Activated CD4-positive, alpha-beta T cell treated with anti-CD3 and anti-CD28 coated beads, Interleukin-2, amount 10 ng/mL, durations not matched to agents 7 days and 5 days (primary cell): ENCODE measurements at places on chromosomes 6 and 20. TPM values are rescaled to one million over a fixed set of nuclear protein-coding genes. Genes with fewer than 3 reads are reported as not detected.
A peak's percentile ranks its signal among the peaks of the same experiment; 100 is the strongest.

The UQCC2 gene
- total RNA-seq, result 77.6 TPM

The NEURL2 gene
- 2.6 TPM for total RNA-seq

The SLA2 gene
- 87.3 TPM for total RNA-seq

The TRIM40 gene
- not detected for total RNA-seq

The MED20 gene
- 22.7 TPM for total RNA-seq

DNA sequence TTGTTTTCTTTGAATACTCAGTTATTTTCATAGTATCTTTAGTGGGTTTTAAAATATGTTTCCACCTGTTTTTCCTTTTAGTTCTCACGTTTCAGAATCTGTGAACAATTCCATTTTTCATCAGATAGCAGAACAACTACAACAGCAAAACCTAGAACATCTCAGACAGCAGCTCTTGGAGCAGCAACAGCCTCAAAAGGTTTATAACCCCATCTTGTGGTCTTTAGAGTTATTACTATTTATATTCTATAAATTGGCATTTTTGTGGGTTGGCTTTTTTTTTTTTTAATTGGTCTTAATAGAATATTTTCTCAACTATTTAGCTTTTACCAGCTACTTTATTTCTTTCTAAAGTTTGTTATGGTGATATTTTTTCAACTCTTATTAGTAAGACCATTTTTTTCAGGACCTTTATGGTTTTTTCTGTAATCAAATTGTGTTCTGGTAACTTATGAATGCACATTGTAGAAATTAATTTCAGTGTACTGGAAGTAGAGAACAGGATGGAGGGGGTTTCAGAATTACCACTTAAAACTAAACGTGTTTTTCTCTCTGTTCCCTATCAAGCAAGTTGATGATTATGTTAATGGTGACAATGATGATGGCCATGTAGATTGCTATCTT lies 72.2 kb downstream of the SCAF8 start:
- no peak for DNase-seq
- no peaks in the 10 kb centered on the region for H3K4me1 ChIP-seq
- H3K4me3 ChIP-seq, result no peak overlapping the region
- H3K36me3 ChIP-seq, result peaks cover 34% of the 10 kb centered on the region
- H3K27ac ChIP-seq, result no peak overlapping the region
- H3K27me3 ChIP-seq, result no peaks in the 10 kb centered on the region

GRCh38 chr20:37262505-37262904 lies 891 bp upstream of the GHRH start:
- H3K4me1 ChIP-seq, result peaks cover 3% of the 10 kb centered on the region
- no peak for DNase-seq
- no peaks in the 10 kb centered on the region for H3K36me3 ChIP-seq

DNA sequence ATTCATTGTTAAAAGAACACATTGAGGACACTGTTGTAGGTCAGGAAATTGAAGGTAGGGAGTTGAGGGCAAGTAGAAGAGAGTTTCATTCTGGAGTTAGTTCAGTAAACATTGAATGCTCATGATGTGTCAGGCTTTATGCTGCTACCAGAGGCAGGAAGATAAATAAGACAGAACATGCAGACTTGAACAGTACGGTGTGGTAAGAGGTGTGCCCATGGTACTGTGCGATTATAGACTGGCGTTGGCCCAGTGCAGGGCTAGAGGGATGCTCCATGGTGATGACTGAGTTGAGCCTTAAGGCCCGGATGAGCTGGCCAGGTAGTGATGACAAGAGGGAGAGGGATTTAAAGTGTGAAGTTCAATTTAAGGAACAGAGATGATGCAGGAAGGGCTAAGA lies 50.8 kb downstream of the CARMIL1 start:
- H3K27me3 ChIP-seq, result no peaks in the 10 kb centered on the region
- no peak for DNase-seq
- H3K27ac ChIP-seq, result no peak overlapping the region
- no peak overlapping the region for H3K4me3 ChIP-seq
- H3K4me1 ChIP-seq, result no peaks in the 10 kb centered on the region

DNA sequence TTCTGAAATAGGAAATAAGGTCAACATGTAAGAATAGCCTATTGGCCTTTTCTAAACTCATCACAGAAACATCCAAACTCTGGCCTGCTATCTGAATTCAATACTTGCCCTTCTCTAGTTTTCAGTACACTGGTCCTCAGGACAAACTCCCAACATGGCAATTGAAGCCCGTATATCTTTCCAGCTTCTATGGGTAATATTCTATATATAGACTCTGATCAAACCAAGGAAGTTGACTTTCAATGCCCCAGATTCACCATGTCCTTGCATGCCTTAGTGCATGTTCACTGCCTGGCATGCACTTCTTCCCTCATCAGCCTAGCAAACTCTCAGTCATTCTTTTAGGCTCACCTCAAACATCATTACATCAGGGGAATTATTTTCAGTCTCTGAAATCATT lies 73.2 kb downstream of the RSPO3 start:
- no peaks in the 10 kb centered on the region for H3K4me1 ChIP-seq
- H3K27ac ChIP-seq, result no peak overlapping the region
- peaks cover 2% of the 10 kb centered on the region for H3K27me3 ChIP-seq
- H3K36me3 ChIP-seq, result no peaks in the 10 kb centered on the region
- H3K4me3 ChIP-seq, result no peak overlapping the region

DNA sequence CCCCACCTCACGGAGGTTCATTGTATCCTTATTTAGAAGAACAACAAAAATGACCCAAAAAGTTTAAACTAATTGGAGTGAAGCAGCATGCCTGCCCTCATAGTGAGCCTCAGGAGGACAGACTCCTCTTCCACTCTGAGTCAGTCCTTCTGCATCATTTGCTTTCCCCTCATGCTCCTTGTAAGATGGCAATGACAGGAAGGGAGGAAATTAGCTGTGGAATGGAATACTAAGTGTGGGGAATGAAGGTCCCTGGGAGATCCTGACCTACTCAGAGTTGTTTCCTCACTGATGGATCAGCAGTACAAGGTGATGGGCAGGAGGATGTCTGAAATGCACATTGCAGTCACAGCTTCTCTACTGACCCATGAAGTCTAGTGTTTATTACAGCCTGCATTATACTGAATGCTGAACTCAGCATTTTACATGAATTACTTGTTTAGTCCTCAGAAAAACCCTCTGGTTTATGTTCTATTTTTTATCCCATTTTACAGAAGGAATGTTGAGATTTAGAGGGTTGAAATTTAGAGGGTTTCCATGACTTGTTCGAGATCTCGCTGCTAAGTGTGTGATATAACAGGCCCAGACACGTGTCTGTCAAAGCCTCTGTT lies 212.0 kb upstream of the PCSK2 start:
- H3K27me3 ChIP-seq, result no peaks in the 10 kb centered on the region
- no peak overlapping the region for H3K27ac ChIP-seq
- H3K36me3 ChIP-seq, result no peaks in the 10 kb centered on the region

DNA sequence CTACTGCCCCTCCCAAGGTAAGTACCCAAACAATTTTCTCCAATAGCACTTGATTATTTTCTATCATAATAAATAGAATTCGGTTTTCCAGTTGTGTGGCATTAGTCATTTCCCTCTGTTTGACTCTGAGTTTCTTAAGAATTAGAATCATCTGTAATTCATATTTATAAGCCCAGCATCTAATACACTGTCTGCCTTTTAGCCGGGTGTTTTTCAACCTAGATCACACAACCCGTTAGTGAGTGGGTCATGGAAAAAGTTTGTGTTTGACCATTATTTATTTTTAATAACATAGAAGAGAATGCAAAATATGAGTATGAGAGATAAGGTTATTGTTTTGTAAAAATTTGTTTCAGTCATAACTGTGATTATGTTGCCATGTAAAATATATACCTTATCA lies 701.6 kb downstream of the RFPL4B start:
- H3K4me1 ChIP-seq, result no peaks in the 10 kb centered on the region
- H3K27me3 ChIP-seq, result no peaks in the 10 kb centered on the region
- H3K27ac ChIP-seq, result no peak overlapping the region
- H3K36me3 ChIP-seq, result no peaks in the 10 kb centered on the region
- no peak for DNase-seq

GRCh38 chr6:113570161-113570560 lies 287.0 kb upstream of the MARCKS start:
- no peak overlapping the region for H3K4me3 ChIP-seq
- H3K27me3 ChIP-seq, result no peaks in the 10 kb centered on the region

DNA sequence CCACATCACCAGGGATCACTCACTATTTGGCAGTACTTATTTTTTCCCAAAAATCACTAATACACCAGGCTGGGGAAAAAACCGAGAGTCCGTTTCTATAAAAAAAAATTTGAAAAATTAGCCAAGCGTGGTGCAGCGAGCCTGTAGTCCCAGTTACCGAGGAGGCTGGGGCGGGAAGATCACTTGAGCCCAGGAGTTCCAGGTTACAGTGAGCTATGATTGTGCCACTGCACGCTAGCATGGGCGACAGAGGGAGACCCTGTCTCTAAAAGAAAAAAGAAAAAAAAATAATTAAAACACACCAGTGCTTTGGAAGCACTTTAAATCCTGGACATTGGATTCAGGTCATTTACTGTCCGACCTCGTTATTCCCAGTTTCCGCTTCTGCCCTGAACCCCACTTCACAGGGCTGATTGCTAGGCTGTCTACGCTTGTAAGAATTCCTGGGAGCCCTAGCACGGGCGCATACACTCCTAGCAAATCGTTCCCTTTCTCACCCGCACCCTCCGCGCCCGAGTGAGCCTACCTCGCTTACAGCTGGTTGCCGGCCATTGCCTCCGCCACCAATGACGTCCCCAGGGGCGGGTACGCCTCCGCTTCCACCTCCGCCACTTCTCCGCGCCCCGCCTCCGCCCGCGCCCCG lies at the start of gene TPMT:
TPMT (minus strand) TSS at position 571 of the 643 bp plus-strand sequence. CDS start 5,950 bp downstream, outside the sequence.
- peak within 1 kb of the TSS; percentile 98 for H3K4me3 ChIP-seq
- H3K27me3 ChIP-seq, result no peaks in the 10 kb centered on the region
- peak; percentile 10 for DNase-seq
- peaks cover 3% of the 10 kb centered on the region for H3K36me3 ChIP-seq
- H3K27ac ChIP-seq, result peak within 1 kb of the TSS; percentile 96
- peaks cover 27% of the 10 kb centered on the region for H3K4me1 ChIP-seq

DNA sequence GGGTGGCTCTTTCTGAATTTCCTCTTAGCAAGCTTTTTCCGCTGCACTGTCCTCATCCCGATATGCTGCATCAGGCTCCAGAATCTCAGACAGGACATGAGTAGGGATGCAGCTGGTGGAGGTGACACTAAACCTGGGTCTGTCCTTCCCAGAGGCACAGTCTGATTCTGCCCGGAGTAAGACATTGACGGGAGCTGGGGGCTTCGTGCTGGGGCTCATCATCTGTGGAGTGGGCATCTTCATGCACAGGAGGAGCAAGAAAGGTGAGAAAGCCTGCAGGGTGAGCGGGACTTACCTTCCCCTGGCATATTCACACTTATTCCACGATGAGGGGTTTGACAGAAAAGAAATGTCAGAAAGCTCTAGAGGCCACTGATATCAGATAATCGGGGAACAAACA lies 9.8 kb downstream of the HLA-DPB1 start:
- H3K27me3 ChIP-seq, result peaks cover 5% of the 10 kb centered on the region
- H3K27ac ChIP-seq, result no peak overlapping the region
- H3K4me3 ChIP-seq, result no peak overlapping the region
- peaks cover 20% of the 10 kb centered on the region for H3K4me1 ChIP-seq

- H3K27ac ChIP-seq, result no peak overlapping the region
- H3K36me3 ChIP-seq, result no peaks in the 10 kb centered on the region
- no peak overlapping the region for H3K4me3 ChIP-seq
- no peak for DNase-seq
Measured at GRCh38 chr20:50052550-50053361, 60.2 kb downstream of the UBE2V1 start.

DNA sequence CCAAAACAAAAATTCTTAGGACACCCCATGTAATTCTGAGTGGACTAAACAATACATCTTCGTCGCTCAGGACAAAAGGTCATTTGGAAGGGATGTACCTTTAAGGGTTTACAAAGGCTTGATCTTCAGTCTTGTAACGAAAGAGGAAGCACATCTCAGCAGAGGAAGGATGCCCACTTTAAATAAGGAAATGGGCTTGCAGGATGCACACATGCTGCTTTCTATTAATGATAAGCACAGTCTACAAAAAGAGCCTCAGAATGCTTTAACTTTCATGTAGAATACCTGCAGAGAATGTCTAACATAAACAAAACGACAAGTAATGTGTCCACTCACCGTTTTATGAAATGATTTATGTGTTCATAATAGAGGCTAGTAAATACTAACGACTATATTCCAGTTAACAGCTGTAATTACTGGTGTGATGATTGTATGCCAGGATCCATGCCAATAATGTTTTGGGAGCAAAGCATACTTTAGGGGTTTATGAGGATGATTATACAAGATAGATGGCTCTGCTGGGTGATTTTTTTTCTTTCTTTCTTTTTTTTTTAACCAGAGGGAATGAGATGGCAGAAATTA lies 216.9 kb downstream of the GMDS start:
- H3K4me1 ChIP-seq, result peaks cover 12% of the 10 kb centered on the region
- DNase-seq, result no peak
- no peak overlapping the region for H3K4me3 ChIP-seq
- H3K36me3 ChIP-seq, result no peaks in the 10 kb centered on the region
- H3K27ac ChIP-seq, result no peak overlapping the region

DNA sequence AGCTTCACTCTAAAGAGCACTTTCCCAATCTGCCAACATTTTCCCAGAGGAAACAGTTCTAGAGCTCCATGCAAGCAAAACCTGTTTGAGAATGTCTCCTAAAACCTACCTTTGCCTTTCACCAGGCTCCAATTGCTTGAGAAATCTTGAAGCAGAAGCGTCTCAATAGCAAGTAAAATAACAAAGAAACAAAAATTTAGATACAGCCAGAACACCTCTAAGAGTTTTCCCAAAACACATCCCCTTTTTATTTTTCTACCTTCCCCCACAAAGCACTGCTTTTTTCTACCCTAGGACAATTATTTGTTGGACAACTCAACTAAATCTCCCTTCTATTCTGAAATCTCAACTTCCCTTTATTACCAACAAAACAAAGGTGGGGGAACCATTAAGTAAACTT lies 3.6 kb downstream of the VGLL2 start:
- no peak overlapping the region for H3K27ac ChIP-seq
- DNase-seq, result no peak
- H3K36me3 ChIP-seq, result no peaks in the 10 kb centered on the region
- H3K4me3 ChIP-seq, result no peak overlapping the region

GRCh38 chr6:7762760-7763159 lies 36.9 kb downstream of the BMP6 start:
- H3K36me3 ChIP-seq, result no peaks in the 10 kb centered on the region
- peaks cover 7% of the 10 kb centered on the region for H3K27me3 ChIP-seq
- DNase-seq, result no peak
- no peak overlapping the region for H3K27ac ChIP-seq
- H3K4me3 ChIP-seq, result no peak overlapping the region
- no peaks in the 10 kb centered on the region for H3K4me1 ChIP-seq

DNA sequence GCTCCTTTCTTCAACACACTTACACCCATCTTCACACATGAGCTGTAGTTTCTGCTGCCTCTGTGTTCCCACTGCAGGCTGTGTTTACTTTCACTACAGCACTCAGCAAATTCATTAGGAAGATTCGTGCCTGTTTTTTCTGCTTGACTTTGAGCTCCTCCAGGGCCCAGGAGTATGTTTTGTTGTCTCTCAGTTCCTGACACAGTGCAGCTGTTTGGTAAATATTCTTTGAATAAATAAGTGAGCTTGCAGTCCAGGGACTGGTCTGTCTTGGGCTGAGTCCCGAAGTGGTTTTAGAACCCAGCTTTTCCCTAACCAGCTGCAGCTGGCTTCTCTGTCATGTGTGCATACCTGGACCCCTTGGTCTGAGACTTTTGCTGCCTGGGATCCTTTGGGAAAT lies 46.6 kb upstream of the CCN6 start:
- H3K4me1 ChIP-seq, result peaks cover 8% of the 10 kb centered on the region
- DNase-seq, result no peak
- no peaks in the 10 kb centered on the region for H3K27me3 ChIP-seq
- no peak overlapping the region for H3K4me3 ChIP-seq

- peaks cover 21% of the 10 kb centered on the region for H3K4me1 ChIP-seq
- H3K4me3 ChIP-seq, result no peak overlapping the region
- no peak overlapping the region for H3K27ac ChIP-seq
- no peak for DNase-seq
- no peaks in the 10 kb centered on the region for H3K27me3 ChIP-seq
Measured at GRCh38 chr6:158018041-158018771, 36.5 kb downstream of the SYNJ2 start.
